ENCODE measurements at places on chromosomes 12 and 14.
A peak's percentile ranks its signal among the peaks of the same experiment; 100 is the strongest.

- DNase-seq: no peak
Observed at GRCh38 chr12:94849411-94849976, 154.0 kb downstream of the NDUFA12 start.

- DNase-seq: no peak
Observed at GRCh38 chr14:76995279-76996035, 33.1 kb downstream of the IRF2BPL start.

DNA sequence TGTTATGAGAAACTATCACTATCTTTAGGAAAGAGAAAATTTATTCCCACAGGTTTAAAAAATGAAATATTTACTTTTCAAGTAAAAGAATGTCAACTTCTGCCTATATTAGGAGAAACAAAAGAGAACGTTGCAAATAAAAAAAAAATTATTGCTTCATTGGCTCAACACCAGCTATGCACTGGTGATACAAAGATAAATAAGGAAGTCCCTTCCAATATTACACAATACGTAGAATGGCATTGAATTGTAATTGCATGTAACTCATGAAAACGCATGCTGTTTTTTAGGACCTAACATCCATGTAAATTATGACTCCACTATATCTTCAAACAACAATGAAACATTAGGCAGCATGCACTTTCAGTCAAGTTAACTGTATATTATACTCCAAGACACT is 56.4 kb upstream of the RERGL start:
- DNase-seq: no peak

- DNase-seq: no peak
Observed at GRCh38 chr12:23493672-23494071, 455.8 kb downstream of the SOX5 start.

GRCh38 chr12:3928538-3929184 is 55.5 kb upstream of the PARP11 start:
- DNase-seq: no peak

- DNase-seq: no peak
Observed at GRCh38 chr14:92617581-92617980, 104.0 kb downstream of the RIN3 start.

GRCh38 chr12:108563136-108563803 is 874 bp downstream of the ISCU start:
- DNase-seq: peak; percentile 68

GRCh38 chr12:88307961-88308360 is 165.9 kb downstream of the TMTC3 start:
- no peak for DNase-seq

- no peak for DNase-seq
Observed at GRCh38 chr14:54712465-54713200, 145.7 kb downstream of the SAMD4A start.

- no peak for DNase-seq
Observed at GRCh38 chr12:9081667-9082427, 33.9 kb downstream of the A2M start.

DNA sequence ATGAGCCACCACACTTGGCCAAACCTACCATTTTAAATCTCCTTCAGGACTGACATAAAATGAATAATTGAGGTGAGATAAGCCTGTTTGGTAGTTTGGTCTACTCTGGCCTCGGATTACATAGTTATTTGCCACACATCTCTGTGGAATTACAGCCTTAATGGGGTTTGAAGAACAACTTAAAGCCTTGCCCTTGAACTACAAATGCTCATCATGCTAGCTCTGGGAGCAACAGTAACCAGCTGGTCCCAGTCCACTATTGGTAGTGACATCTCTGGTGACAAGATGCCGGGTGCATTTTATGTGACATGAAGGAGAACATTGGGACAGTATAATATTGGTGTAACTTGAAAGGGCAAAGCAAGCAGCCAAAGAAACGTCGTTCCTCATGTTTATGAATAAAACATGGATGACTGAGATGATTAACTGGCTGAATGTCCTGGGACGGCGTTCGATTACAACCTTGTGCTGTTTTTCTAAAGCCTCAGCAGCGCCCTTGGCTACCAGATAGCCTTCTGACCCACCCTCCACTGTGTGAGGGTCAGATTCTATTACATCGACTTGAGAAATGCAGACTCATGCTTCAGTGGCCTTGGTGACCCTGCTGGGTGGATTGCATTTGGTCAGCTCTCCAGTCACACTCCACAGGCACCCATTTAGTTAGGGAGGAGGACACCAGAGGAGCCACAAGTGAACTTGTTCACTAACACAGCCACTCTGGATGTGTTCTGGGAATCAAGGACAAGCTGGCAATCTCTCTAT is 41.5 kb downstream of the BEST3 start:
- DNase-seq: no peak

GRCh38 chr12:68808388-68809189 is 612 bp downstream of the MDM2 start:
- peak; percentile 18 for DNase-seq

GRCh38 chr12:57085999-57086492 is 2.9 kb upstream of the NAB2 start:
- no peak for DNase-seq

DNA sequence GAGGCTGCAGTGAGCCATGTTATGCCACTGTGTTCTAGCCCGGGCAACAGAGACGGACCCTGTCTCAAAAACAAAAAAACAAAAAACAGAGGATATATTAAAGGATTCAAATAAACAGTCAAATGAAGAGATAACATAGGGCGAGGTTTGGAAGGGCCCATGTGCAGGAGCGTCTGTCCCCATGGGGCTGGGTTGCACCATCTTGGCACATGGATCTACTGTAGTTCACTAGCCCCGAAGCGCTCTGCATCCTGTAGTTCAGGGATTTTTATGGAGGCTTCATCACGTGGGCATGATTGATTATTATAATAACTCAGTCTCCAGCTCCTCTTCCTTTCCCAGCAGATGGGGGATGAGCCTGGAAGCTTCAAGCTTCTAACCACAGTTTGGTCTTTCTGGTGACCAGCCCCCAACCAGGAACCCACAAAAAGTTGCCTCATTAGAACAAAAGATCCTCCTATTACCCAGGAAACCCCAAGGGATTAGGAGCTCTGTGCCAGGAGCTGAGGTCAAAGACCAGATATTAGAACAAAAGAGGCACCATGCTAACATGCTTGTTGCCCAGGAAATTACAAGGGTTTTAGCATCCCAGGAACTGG is 59.9 kb downstream of the HCAR2 start:
- no peak for DNase-seq

GRCh38 chr12:87687362-87687761 is 341.8 kb downstream of the C12orf50 start:
- no peak for DNase-seq

- DNase-seq: no peak
Observed at GRCh38 chr14:22811722-22812121, 3.5 kb downstream of the SLC7A7 start.

- DNase-seq: no peak
Observed at GRCh38 chr12:27550653-27550975, 26.6 kb downstream of the PPFIBP1 start.

- DNase-seq: no peak
Observed at GRCh38 chr14:100842799-100843198, 16.9 kb downstream of the MEG3 start.

DNA sequence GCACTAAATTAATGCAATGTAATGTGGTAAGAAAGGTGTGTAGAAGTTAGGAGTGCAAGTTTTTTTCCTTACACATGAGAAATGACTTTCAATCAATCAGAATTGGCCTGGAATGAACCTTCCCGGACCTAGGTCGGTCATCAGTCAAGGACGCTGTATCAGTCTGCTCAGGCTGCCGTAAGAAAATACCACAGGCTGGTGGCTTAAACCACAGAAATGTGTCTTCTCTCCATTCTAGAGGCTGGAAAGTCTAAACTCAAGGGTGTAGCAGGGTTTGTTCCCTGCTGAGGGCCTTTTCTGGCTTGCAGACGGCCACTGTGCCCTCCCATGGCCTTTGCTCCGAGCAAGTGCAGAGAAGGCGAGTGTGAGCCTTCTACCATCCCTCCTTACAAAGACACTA is 86.6 kb upstream of the DYNC1H1 start:
- no peak for DNase-seq

DNA sequence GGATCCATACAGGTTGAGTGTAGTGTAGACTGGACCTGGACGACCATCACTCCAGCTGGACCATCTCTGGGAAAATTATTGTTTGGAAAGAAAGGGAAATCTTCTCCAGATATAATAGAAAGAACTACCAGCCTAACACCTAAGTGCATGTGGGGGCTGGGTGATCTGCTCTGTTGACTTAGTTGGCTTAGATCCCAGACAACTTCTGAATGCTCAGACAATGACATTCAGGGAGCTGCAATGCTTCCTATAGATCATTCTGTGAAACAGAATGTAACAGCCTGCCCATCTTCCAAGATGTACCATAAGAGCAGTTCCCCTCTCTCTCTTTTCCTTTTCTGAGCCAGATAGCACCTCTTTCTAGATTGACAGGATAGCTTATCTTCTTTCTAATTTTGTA is 572.8 kb upstream of the STXBP6 start:
- DNase-seq: no peak

GRCh38 chr14:52694761-52695480 is 437 bp downstream of the ERO1A start:
- peak; percentile 28 for DNase-seq

- no peak for DNase-seq
Observed at GRCh38 chr14:75221797-75222196, 45.4 kb upstream of the TMED10 start.

- no peak for DNase-seq
Observed at GRCh38 chr14:50347521-50347920, 35.4 kb downstream of the DMAC2L start.

DNA sequence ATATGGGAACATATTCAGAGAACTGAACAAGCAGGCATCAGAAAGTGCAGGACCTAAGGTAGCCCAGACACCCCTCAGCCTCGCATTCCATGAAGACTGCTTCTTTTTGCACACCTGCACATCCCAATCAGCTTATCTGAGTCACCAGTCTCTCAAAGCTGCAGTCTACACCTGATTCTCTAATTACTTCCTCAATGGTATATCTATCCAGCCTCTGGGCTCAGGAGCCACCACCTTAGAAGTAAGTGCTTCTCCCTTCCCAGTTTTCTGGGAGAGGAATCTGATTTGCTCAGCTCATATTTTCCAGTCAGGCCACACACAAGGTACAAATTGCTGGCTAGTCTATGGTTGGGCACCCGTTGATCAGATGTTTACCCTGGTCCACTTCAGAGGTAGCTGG is 21.7 kb downstream of the TC2N start:
- no peak for DNase-seq

GRCh38 chr12:98109266-98109665 is 406.1 kb upstream of the TMPO start:
- no peak for DNase-seq

DNA sequence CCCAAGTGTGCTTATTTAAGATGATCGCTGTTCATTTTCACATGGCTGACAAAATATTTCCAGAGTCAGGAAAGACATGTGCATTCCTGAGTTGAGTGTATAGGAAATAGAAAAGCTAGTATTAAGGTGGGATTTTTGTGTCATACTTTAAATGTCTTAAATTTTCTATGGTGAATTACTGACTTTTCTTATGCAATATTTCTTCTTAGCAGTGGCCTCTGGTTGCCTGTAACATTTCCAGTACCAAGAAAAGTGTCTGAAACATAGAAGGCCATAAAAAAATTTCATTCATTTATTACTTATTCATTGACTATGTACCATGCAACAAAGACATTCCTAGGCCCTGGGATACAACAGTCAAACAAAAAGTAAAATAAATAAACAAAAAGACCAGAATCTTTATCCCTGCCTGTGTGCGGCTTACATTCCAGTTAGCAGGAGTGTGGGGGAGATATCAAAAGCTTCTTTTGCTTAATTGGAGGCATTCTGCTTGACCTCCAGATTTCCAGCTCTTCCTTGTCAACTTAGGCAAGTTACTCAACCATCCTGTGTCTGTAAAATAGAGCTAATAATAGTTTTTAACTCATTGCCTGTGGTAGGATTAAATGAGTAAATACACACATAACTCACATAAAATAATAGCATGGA is 216.3 kb upstream of the FLRT2 start:
- no peak for DNase-seq

DNA sequence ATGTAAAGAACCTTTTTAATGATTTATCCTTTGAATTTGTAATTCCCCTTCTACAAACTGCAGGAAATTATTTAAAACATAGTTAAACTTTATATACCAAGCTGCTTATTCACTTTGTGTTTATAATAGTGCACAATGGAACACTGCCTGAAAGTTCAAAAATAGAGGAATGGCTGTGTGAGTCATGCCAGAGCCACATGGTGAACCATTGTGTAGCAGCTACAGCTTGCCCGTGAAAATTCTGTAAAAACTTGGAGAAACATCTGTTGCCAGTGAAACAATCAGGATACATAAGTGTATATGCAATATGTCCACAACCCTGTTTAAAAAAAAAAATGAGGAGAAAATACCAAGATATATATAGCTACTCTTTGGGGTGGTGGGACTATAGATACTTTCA is 59.5 kb downstream of the VEZT start:
- DNase-seq: no peak

DNA sequence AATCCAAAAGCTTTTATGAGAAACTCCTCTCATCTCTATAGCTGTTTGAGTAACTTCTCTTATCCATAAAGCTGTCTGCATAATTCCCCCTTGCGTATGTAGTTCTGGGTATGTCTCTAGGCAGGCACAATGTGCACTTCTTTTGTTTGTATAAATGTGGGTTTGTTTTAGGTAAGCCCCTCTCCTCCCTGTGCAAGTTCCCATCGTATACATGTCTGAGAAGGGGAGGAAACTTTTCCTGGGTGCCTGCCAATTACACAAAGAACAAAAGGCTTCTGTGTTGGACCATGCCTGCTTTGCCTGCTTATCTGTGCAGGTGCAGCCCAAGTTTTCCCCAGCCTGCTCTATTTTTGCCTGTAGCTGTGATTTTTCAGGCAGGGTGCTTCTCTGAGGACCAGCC is 96.7 kb downstream of the CCER1 start:
- DNase-seq: no peak

DNA sequence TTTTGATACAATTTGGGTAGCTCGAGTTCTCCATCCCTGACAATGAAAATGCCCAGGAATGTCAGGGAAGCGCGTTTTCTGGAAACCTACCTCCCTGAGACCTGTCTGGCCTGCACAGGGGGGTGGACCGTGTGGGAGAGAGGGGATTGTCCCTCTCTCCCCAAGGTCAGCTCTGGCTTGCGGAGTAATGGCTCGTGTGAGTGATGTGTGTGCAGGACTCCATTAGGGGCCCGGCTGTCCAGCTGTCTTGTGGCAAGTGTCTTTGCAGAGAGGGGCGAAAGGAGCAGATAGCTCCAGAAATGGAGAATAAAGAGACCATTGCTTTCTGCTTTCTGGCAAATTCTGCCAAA is 215.3 kb downstream of the CHST11 start:
- DNase-seq: no peak

- no peak for DNase-seq
Observed at GRCh38 chr14:101481557-101481956, 79.7 kb upstream of the DIO3 start.

DNA sequence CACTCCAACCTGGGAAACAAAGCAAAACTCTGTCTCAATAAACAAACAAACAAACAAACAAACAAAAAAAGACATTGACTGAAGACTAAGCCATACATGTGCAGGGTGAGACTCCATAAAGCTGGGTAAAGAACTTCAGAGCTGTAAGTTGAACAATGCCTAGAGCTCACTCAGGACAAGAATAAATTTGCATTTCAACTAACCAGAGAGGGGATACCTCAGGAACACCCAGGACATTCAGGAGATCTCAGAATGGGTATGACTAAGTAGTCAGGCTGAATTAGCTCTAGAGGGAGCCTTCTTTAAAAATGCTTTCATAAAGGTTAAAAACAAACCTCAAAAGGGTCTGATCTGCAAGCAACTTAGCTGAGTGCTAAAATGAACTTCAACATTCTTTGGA is 267.7 kb upstream of the DIO3 start:
- DNase-seq: no peak

GRCh38 chr12:131830335-131830913 is 2.2 kb downstream of the MMP17 start:
- DNase-seq: no peak
